ENCODE measurements at places on chromosomes 1 and 21.

- DNase-seq, result no peak
Measured at GRCh38 chr1:227893949-227894721, 53.6 kb downstream of the WNT9A start.

- DNase-seq, result no peak
Measured at GRCh38 chr1:245378745-245379144, 224.0 kb downstream of the KIF26B start.

DNA sequence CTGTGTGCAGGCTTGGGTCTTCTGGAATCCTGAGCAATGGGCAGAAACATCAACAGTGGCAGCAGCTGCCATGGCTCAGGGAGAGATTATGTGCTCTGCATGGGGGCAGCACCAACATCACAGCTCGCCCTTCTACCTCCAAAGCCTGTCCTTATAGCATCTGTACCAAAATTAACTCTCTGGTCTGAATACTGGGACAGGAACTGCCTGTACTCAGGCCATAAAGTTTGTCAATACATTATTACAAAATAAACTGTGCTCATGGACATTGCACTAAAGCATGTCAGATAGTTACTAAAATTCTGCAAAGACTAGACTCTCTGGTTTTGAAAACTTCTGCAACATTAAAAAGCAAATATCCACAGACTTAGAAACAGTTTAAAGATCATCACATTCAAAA, 91.6 kb downstream of the ZC3H11B start:
- DNase-seq, result no peak

GRCh38 chr1:240888039-240888786, 276.3 kb upstream of the GREM2 start:
- no peak for DNase-seq

DNA sequence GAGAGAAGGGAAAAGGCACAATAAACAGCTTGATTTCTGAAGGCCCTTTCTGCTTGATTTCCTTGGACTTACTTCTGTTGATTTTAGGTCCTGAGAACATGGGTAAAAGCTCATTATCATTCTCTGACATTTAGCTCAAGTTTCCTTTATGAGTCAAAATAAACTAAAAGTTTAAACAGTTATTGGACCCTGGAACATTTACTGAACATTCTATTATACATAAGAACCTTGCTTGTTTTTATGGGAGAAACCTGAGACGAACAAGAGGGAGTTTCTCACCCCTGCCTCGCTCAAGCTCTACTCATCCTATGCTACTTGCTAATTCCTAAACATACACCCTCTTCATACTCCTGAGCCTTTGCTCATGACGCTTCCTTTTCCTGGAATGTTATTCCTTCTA, 538.3 kb upstream of the PKN2 start:
- DNase-seq, result no peak

- no peak for DNase-seq
Measured at GRCh38 chr1:2385606-2386280, 5.6 kb downstream of the MORN1 start.

GRCh38 chr1:9717193-9718005, 65.9 kb downstream of the PIK3CD start:
- peak; percentile 90 for DNase-seq

GRCh38 chr1:22615886-22616285, 20.5 kb upstream of the C1QA start:
- DNase-seq, result no peak

DNA sequence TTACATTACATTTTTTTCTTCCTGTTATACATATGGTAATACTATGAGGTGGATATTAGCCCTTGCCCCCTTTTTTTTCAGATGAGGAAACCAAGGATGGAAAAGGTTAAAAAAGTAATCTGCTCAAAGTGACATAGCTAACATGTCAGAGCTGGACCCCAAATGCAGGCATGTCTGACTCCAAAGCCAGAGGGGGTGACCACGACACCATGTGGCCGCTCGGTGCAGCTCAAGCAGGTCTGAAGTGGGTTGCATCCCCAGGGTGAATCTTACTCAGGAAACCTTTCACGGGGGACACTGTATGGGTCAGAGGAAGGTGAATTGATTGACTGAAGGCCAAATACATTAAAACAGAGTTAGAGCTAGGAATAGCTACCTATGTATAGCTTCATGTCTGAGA, 34.8 kb downstream of the CD34 start:
- no peak for DNase-seq

- DNase-seq, result no peak
Measured at GRCh38 chr1:59673573-59674450, 140.9 kb upstream of the HOOK1 start.

All from activated T-helper 1 cell treated with Interleukin-2 at 50 U/mL for 16 hours (primary cell).